ENCODE measurements at places on chromosomes 6 and 20. TPM values are rescaled to one million over a fixed set of nuclear protein-coding genes. Genes with fewer than 3 reads are reported as not detected.
A peak's percentile ranks its signal among the peaks of the same experiment; 100 is the strongest.

- no peaks in the 10 kb centered on the region for H3K4me1 ChIP-seq
- peaks cover 6% of the 10 kb centered on the region for H3K36me3 ChIP-seq
- DNase-seq, result no peak
- H3K4me3 ChIP-seq, result no peak overlapping the region
- H3K27ac ChIP-seq, result no peak overlapping the region
Measured at GRCh38 chr20:60512443-60512842, 554.2 kb downstream of the CDH26 start.

DNA sequence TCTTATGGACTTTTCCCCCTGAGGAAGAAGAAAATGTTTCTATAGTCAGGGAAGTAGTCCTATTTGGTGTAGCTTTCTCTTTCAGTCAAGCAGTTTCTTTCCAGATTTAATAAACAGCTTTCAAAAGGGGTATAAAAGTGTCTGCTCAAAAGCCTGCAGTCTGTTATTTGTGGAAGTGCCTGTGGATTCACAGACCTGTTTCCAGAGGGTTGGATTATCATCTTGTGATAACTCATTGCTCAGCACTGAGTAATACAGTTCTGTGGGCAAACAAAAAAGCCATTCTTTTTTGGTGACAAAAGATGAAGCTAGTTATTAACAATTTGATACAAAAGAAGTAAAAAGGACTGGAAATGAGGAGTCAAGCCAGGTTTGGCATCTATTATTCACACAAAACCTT, 358.2 kb upstream of the ID4 start:
- no peaks in the 10 kb centered on the region for H3K4me1 ChIP-seq
- no peaks in the 10 kb centered on the region for H3K27me3 ChIP-seq
- no peaks in the 10 kb centered on the region for H3K36me3 ChIP-seq
- H3K27ac ChIP-seq, result no peak overlapping the region
- no peak for DNase-seq

- peaks cover 5% of the 10 kb centered on the region for H3K4me1 ChIP-seq
- H3K36me3 ChIP-seq, result no peaks in the 10 kb centered on the region
- DNase-seq, result no peak
Measured at GRCh38 chr6:122872311-122872710, 83.3 kb downstream of the SMPDL3A start.

DNA sequence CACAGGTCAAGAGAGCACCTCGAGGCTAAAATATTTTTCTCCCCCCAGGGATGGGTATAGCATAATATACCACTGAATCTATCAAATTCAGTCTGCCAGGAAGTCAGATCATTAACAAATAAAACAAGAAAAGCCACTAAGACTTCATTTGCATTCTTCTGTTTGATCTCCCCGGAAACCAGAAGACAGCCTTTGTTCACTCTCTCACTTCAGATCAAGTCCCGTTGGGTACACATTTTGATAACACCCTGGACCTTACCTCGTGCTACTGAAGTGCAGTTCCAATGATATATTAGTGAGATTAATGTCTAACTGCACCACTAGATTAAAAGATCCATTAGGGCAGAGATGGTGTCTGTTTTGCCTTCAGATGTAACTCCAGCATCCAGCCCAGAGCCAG, 157.7 kb upstream of the B3GAT2 start:
- H3K27ac ChIP-seq, result no peak overlapping the region
- no peaks in the 10 kb centered on the region for H3K27me3 ChIP-seq
- DNase-seq, result no peak
- no peaks in the 10 kb centered on the region for H3K36me3 ChIP-seq

DNA sequence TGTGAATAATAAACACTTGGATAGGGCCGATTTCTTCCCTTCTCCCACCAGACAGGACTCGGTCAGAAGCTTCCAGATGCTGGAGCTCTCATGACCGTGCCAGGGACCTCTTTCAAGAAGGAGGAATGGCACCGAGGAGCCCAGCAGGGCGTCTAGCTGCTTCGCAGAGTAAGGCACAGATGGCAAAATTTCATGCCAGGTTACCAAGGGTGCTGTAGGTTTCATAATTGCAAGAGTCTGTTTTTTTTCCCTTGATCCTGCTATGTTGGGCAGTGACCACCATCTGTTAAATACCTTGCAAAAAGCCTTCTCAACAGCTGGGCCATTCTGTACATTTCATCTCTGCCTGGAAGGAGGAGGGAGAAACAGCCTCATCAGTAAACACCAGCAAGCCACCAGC, 111.8 kb downstream of the EDN3 start:
- no peaks in the 10 kb centered on the region for H3K36me3 ChIP-seq
- H3K4me1 ChIP-seq, result no peaks in the 10 kb centered on the region
- no peak overlapping the region for H3K27ac ChIP-seq
- DNase-seq, result no peak
- no peaks in the 10 kb centered on the region for H3K27me3 ChIP-seq

- peak overlapping the region; percentile 85 for H3K4me3 ChIP-seq
- no peaks in the 10 kb centered on the region for H3K4me1 ChIP-seq
- peaks cover 57% of the 10 kb centered on the region for H3K27me3 ChIP-seq
- no peak overlapping the region for H3K27ac ChIP-seq
- H3K36me3 ChIP-seq, result no peaks in the 10 kb centered on the region
- DNase-seq, result peak; percentile 70
Measured at GRCh38 chr6:27311806-27312145, 297 bp downstream of the POM121L2 start.

UFL1 gene
- polyA plus RNA-seq, result 8.8 TPM

LY6G6F gene
- polyA plus RNA-seq, result not detected

ALDH5A1 gene
- 2.7 TPM for polyA plus RNA-seq

Data from GM23338 (cell line).